ENCODE measurements at places on chromosomes 4 and X.

- no peak for DNase-seq
Measured at GRCh38 chr4:78753091-78753490, 23.1 kb upstream of the BMP2K start.

- no peak for DNase-seq
Measured at GRCh38 chr4:34108391-34108790, 2135.9 kb downstream of the ARAP2 start.

GRCh38 chr4:16466581-16466980 lies 240.3 kb upstream of the TAPT1 start:
- DNase-seq, result peak; percentile 59

DNA sequence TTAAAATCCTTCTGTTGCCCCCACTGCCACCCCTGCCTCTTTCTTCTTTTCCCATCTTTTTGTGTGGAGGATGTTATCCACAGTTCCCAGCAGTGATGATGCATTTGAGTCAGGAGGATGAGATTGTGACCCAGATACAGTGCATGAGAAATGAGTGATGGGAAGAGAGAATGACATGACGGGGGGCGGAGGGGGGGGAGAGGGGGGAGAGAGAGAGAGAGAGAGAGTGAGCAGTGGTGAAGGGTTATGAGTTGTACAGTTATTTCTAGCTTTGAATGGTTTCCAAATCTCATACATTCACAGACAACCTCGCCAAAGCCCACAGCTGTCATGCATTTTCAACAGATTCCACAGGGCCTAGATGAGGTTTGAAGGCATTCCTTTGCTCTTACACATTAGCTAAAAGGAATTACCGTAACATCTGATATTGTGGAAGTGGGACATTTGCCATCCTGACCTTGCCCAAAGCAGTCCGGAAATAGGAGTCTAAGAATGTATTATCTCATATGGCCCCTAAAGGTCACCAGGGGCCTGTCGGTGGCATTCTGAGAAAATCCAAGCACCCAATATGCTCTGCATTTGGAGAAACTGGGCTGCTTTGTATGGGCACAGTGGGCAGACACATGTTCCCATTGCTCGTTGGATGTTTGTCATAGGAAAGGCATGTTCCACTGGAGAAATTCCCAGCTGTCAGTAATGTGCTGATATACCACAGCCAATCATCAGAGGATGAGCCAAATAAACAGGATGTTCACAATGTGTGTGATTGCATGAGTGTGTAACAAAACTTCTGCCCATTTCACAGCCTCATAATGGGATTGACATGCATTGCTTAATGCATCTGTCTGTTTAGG lies 435.8 kb downstream of the SPRY1 start:
- peak; percentile 98 for DNase-seq

DNA sequence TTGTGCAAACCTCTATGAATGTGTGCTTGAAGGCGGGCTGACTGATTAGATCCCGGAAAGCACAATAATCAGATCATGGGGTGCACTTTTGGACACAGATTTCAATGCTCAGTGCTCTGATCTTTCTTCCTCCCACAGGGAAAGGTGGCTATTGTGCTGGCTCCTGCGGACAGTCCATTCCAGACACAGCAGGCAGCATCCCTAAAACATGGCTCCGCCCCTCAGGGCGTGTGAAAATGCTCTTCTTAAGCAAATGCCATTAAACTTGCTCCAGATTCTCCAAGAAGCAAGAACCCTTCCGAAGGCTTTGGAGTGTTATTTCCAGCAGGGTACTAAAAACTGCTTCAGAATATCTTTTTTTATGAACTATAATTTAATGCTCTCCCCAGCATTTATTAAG lies 100.0 kb downstream of the SLC2A9 start:
- no peak for DNase-seq

DNA sequence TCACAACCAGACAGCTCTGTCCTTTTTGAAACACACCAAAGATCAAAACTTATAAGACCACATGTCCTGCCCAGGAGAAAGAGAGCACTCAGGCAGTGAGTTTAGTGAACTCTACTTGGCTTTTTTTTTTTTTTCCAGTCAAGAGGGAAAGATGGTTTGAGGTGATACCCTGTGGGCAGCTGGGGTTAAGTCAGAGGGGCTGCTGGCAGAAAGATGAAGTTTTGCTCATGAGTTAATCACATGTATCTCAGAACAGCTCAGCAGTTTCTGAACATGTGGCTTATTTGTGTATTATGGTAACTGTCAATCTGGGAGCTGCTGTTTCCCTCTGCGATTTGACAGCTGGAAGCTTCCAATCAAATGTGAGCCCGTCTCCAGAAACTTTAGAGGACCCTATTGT lies 56.4 kb upstream of the MAP3K15 start:
- DNase-seq, result no peak

- no peak for DNase-seq
Measured at GRCh38 chr4:124469981-124470380, 242.6 kb downstream of the ANKRD50 start.

- DNase-seq, result no peak
Measured at GRCh38 chr4:93289831-93290230, 538.7 kb upstream of the ATOH1 start.

DNA sequence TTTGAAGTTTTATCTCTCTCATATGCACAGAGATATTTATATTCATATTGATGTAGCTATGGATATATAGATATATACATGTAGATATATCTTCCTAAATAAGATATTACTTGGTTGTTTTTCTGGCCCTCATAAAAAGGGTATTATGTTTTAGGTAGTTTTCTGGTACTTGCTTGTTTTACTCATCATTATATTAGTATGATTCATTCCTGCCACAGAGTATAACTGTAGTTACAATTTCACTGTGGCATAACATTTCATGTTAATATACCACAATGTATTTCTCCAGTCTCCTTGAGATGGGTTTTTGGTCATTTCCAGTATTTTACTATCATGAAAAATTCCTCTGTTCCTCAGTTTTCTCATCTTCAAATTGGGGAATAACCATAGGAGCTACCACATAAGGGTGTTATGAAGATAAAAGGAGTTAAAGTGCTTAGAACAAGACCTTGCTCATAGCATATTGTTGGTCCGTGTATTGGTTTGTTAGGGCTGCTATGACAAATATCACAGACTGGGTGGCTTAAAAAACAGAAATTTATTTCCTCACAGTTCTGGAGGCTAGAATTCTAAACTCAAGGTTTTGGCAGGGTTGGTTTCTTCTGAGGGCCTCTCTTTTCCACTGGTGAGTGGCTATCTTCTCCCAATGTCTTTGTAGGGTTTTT lies 129.7 kb downstream of the TMEM164 start:
- DNase-seq, result no peak

DNA sequence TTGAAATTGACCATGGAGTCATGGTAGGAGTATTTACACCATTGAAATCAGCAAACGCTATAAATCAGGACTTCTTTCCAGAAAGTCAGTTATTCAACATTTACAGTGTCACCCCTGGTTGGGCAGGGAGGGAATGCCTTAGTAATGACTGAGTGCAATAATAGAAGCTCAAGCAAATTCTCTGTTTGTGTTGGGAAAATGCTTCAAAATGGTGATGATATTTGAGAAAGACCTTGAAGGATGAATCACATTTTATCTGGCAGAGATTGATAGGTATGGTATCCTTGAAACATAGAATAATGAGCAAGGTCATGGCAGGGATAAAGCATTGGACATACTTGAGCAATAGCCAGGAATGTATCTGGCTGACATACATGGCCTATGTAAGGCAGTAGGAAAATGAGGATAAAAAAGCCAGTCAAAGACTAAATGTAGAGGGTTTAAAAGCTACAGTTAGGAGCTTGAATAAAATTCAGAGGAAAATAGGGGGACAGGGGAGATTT lies 248.7 kb downstream of the FMR1NB start:
- peak; percentile 13 for DNase-seq

DNA sequence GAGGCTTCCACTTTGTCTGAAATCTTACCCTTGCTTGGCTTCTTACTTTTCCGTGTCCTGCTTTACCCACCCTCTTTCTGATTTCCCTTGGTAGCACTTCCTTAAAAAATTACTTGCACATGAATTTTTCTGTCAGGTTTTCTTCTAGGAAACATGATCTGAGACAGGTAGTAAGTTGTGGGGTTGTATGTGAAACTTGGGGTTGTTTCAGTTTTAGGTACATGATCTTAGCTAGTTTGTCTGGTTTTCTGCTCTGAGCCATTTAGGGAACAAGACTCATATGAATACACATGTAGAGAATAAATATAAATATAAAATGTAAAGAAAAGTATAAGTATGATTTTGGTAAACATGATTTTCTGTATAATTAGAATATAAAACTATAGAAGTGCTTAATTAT lies 17.4 kb upstream of the ARMCX2 start:
- no peak for DNase-seq

DNA sequence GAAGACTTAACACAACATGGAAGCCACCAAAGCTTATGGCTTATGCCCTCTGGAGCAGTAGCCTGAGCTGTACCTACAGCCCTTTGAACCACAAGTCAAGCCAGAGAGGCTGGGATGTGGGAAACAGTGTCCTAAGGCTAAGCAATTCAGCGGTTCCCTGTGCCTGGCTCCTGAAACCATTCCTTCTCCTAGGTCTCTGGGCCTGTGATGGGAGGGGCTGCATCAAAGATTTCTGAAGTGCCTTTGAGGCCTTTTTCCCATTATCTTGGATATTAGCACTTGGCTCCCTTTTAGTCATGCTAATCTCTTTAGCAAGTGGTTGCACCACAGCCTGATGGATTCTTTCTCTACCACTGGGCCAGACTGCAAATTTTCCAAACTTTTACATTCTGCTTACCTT lies 140.5 kb upstream of the NUDT10 start:
- DNase-seq, result no peak

GRCh38 chr4:69823048-69823447 lies 36.9 kb downstream of the SULT1E1 start:
- no peak for DNase-seq

DNA sequence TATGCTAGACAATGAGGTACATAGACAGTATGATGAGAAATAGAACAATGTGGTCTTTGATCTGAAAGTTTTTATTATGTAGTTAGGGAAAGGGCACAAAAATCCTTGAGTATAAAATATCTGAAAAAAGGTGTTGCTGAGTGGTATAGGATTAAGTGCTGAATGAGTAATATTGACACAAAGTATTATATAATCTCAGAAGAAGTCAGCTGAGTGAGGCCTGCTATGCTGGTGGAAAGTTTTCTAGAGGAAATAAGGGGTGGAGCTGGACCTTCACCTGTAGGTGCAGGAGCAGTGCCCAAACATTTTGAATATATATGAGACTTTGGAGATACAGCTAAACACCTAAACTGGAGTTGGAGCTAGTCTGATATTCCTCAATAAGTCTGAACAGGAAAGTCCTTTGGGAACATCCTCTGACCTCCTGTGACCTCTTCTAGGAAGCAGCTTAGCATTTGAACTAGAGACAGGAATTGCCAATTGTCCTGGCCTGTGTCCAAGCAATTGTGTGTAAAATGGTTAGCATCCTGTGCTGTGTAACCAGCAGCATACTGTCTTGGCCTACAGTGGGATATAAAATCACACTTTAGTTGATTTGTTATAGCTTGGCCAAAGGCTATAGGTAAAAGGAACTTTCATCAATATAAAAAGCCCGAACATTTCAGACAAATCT lies 285.3 kb downstream of the ANKRD50 start:
- DNase-seq, result no peak

- peak; percentile 40 for DNase-seq
Measured at GRCh38 chr4:83780053-83780733, 244.3 kb downstream of the GPAT3 start.

GRCh38 chr4:100208964-100209363 lies 18.7 kb upstream of the DDIT4L start:
- peak; percentile 85 for DNase-seq

GRCh38 chr4:2116687-2117400 lies 57.7 kb downstream of the NAT8L start:
- no peak for DNase-seq

GRCh38 chr4:73683456-73683855 lies 56.9 kb upstream of the CXCL8 start:
- DNase-seq, result no peak

DNA sequence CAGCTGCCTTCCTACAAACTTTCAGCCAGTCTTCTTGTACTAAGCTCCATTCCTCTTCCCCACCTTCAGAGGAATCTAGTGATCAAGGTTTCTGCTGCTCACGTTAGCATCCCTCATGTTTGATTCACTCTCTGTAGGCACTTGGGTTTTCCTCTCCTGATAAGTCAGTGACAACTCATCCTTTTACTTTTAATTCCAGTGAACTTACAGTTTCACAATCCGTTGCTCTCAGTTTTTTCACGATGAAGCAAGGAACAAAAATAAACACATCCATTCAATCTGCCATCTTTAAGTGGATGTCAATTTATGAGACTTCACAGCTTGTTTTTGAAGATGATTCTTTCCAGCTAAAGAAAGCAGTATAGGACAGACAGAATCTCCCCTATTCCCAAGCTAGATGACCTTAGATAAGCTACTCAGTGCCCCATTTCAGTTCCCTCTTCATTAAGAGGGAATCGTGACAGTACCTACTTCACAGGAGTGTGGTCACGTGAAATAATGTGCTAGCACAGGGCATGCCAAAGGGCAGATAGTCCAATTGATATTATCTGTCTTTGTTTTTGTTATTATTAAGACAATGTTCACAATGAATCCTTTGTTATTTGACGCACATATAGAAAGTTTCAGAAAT lies 234.3 kb downstream of the PALLD start:
- peak; percentile 74 for DNase-seq

DNA sequence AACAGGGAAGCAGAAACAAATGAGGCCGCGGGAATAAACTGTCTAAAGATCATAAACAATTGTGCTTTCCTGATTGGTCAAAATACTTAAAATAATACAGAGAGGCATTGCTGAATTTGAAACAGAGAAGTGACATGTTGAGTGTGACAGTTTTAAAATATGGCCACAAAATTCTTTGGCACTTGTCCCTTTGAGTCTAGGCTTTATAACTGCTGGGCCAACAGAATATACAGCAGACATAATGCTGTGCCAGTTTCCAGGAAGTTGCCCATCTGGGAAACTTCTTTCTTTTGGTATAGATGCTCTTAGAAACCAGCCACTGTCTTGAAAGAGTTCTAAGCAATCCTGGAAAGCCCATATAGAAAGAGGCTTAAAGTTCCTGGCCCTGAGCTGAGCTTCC lies 668.4 kb downstream of the CENPC start:
- DNase-seq, result no peak

Data from kidney tubule cell (primary cell).